Hippocampal formation (tissue), 2 donors: ENCODE measurements at places on chromosomes 3 and 15.

- no peak for DNase-seq
Observed at GRCh38 chr3:119911748-119912147, 129.8 kb downstream of the NR1I2 start.

DNA sequence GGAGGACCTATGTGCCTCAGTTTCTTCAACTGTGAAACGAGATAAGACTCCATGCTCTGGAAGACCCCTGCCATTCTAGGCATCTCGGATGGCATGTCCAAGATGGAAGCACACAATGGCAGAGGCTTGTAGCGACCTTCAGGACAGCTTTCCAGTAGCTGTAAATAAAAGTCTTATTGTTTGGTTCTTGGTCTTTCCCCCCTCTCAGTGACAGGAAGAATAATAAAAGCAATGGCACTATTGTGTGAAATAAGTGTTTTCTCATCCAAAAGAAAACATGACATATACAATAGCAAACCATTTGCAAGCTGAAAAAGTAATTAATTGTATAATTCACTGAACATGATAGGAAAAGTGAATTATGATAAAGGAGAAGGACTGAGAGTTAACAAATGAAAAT is 32.5 kb upstream of the CD47 start:
- DNase-seq, result no peak

DNA sequence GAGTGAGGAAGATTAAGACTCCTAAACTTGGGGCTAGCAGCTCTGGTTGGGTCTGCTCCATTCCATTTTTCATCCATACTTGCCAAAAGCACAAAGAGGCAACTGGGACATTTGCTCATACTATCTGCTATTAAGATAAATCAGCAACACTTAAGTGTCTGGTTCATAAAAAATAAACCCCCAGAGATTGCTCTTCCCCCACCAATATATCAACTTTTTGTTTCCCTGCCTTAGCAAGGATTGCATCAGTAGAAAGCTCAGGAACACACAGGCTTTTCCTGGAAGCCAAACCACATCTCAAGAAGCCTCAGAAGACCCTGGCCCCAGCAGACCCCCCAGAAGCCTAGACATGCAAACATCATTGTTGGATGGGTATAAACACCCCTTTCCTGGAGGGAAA is 232.4 kb upstream of the WNT5A start:
- DNase-seq, result no peak

- DNase-seq, result no peak
Observed at GRCh38 chr3:21073561-21073960, 677.4 kb downstream of the ZNF385D start.

GRCh38 chr15:74724570-74725224 is 631 bp downstream of the CYP1A1 start:
- DNase-seq, result no peak

DNA sequence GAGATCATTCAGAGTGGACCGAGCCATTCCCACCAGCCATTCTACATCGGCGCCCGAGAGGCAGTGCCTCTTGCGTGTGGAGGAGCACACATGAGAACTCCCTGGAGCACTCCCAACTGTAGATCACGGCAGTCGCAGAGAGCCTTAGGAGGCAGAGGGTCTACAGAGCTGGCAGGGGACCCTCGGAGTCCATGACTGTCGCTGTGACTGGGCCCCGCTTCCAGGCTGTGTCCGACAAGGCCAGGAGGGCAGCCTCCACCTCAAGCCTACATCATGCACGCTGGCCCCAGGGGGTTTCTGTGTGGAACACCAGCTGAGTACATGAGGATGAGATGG is 159.0 kb downstream of the CHSY1 start:
- DNase-seq, result no peak

- DNase-seq, result no peak
Observed at GRCh38 chr15:89007989-89008388, 80.3 kb upstream of the ABHD2 start.

GRCh38 chr3:53101956-53102355 is 28.3 kb downstream of the RFT1 start:
- no peak for DNase-seq

- DNase-seq, result no peak
Observed at GRCh38 chr3:140501770-140502364, 176.0 kb upstream of the TRIM42 start.

- DNase-seq, result no peak
Observed at GRCh38 chr3:156240642-156241041, 120.3 kb downstream of the KCNAB1 start.

DNA sequence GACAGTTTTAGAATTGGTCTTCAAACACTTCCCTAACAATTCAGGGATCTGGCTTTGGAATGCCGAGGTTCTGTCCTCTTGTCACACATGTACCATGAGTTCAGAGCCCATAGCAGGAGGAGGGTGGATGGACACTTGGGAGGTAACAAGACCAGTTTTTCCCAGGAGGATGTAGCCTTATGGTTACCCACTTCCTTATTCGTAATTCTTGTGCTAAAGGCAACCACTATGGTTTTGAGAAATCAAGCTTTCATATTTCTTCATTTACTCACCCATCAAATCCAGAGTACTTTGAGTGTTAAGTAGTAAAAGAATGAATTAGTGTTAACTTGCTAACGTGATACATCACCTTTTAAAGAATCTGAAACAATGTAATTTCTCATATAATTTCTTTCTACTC is 479.6 kb upstream of the ALCAM start:
- DNase-seq, result no peak

GRCh38 chr3:186418671-186419145 is 56.7 kb upstream of the DGKG start:
- DNase-seq, result no peak

DNA sequence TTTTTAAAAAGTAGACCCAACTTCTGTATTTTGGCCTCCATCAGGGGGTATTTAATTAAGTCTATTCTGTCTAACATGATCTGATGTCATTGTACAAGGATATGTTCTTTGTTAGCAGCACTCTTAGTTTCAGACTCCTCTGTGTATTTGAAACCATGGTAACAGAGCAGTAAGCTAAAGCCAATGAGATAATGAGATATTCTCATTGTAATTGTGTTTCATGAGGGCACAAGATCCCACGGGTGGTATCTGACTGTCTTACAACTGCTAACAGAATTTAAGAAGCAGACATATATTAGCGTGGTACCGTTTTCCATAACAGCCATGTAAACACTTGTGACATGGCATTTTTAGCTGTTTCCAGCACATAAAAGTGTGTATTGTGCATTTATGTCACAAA is 251.2 kb upstream of the VEPH1 start:
- DNase-seq, result no peak

DNA sequence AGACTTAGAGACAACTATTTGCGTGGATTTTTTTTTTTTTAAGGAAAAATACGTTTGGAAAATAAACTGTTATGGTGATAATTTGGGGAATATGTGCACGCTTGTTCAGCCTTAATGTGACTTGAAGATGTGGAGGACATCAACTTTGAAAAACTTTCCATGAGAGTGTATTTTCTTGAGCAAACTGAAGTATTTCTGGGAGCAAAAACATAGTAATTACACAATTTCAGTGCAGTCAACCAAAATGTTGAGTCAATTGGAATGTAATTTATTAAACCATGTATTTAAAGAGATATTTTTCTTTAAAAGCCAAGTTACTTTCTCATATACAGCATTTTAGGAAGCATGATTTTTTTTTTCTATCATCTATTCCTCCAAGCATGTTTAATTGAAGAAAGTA is 80.3 kb upstream of the FLNB start:
- no peak for DNase-seq

DNA sequence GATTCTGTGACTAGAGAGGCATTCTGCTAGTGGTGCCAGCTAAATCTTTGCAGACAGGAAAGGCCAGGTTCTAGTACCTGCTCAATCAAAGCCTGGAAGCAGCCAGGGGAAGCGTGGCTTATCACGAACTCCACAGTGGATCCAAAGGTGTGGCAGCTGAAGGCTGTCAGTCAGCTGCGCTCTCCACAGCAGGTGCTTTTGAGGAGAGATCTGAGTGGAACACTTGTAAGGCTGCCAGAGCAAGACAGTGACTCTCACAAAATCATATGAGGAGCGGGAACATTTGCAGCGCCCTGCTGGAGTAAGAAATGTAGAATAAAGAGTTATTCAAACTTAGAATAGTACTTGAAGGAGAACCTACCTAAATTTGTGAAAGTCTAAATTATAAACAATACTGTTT is 5.0 kb upstream of the DPH6 start:
- DNase-seq, result no peak

DNA sequence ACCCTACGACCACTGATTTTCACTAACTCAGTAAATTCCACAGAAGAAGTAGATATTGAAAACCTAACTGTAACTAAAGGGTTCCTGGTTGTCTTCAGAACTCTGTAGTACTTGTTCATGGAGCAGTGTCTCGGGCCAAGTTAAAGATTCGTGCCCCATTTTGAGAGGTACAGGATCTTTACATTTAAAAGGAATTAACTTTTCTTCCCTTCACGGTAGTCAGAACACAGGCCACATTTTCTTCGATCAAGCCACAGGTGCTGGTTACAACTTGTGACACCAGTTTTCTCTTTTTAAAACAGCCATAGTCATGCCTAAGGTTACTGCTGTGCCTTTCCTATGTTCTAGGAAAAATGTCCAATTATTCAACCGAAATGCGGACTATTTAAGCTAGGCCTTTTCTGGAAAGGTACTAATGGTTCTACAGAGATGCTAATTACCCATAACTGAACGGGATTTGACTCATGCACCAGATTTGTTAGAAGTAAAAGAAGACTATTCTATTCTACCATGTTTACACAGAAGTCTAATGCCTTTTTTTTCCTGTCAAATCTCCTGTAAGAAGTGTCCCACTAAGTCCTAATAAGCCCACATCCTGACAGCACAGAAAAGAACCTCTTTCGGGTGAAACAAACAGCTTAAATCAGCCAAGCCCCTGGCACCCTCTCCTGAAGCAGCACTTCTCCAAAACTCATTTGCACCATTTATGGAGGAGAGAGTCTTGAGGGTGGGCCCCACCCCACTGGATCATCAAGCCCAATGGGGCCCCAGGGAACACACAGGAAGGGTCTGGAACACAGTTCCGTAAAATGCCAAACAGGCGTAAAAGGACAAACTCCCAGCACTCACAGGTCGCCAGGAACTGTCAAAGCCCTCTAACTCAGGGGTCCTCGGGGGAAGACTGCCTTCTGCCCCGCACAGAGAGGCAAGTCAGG is 1.9 kb downstream of the LRIG1 start:
- DNase-seq, result no peak

- DNase-seq, result no peak
Observed at GRCh38 chr3:67739851-67740250, 85.4 kb upstream of the SUCLG2 start.

DNA sequence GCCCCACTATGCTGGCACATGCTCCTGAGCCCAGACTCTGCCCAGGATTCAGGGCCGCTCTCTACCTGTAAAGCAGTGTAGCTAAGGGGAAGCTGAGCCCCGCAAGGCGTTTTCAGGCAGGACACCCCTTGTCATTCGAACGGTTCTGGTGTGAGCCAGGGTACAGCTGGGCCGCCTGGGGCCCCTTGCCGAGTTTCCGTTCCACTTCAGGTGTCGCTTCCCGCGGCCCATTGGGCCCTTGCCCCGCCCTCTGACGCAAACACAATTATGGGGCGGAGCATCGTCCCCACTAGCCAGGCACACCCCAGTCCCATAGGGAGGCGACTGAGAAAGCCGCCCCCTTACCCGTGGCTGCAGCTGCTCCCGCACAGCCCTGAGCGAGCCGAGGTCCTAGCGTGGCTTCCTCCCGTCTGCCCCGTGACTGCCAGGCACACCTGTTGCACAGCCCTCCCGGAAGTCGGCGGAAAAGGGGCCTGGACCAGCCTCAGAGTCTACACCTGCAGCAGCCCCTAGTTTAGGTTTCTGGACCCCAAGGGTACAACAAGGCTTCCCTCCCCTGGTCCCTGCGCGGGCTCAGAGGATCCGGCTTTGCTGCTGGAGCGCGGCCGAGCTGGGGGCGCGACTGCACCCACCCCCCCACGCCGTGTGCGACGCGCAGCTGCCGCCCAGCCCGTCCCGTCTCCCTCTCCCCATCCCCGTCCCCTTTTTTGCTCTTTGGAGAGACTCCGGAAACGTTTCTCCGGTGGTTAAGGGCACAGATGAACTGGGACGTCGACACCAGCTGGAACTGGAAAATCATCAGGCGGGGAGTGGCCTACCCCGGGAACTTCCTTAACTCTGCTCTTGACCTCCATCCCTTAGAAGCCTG is at the start of gene PLSCR2:
Gene PLSCR2 (minus strand): TSS at position 412 of the 868 bp plus-strand sequence. CDS start 9,657 bp downstream, outside the sequence.
- peak; percentile 1 for DNase-seq

DNA sequence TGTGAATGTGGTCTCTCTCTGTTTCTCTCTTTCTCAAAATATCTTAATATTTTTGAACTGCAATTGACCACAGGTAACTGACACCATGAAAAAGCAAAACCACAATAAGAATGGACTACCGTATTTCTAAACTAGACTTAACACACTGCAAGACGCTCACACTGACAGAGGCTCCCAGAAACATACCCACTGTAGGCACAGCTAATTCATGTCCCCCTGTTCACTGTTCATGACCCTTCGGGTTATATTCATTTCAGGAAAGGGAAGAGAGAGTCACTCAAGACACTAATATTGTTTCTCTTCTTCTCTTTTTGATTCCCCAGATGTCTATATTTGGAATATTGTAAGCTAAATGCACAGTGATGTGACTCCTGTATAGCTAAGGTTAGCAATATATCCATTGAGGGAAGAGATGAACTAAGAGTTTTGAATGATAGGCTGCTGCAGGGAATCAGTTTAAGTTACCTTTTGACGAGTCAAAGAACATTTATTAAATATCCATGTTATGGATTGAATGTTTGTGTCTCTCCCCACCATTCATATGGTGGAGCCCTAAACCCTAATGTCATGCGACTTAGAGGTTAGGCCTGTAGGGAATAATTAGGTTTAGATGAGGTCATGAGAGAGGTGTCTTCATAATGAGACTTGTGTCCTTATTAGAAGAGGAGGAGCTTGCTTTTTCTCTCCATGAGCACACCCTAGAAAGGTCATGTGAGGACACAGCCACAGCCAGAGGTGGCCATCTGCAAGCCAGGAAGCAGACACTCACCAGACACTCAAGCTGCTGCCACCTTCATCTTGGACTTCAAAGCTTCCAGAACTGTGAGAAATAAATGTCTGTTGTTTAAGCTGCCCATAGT is 216.6 kb upstream of the GRM7 start:
- DNase-seq, result no peak

- no peak for DNase-seq
Observed at GRCh38 chr3:119601154-119601553, 3.5 kb downstream of the PLA1A start.

- no peak for DNase-seq
Observed at GRCh38 chr15:81792646-81793045, 253.2 kb downstream of the MEX3B start.

- DNase-seq, result no peak
Observed at GRCh38 chr3:12433823-12434222, 50.5 kb upstream of the TSEN2 start.

- no peak for DNase-seq
Observed at GRCh38 chr15:63815211-63815610, 18.5 kb downstream of the HERC1 start.

DNA sequence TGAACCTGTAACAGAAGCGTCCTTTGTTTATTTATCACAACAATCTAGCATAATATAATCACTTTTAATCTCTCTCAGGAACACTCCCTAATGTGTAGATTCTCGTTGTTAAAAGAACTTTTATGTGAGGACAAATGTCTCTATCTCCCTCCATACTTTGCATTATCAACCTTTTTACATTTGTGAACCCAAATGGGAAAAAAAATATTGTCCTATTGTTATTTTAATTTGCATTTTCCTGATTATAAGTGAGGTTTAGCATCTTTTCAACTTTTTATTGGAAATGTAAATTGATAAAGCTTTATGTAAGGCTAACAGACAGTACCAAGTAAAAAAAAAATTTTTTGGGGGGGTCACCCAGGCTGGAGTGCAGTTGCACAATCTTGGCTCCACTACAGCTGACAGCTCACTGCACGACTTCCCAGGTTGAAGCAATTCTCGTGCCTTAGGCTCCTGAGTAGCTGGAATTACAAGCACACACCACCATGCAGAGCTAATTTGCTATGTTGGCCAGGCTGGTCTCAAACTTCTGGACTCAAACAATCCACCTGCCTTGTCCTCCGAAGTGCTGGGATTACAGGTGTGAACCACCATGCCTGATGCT is 33.0 kb upstream of the DENND4A start:
- no peak for DNase-seq
